ENCODE measurements at places on chromosomes 13 and 19.
A peak's percentile ranks its signal among the peaks of the same experiment; 100 is the strongest.

GRCh38 chr19:38912600-38913514, 871 bp upstream of the CCER2 start:
- DNase-seq: no peak

- no peak for DNase-seq
These were observed 1404.5 kb upstream of the SPRY2 start for GRCh38 chr13:81745391-81745790.

GRCh38 chr13:42275506-42275905, 3.6 kb downstream of the AKAP11 start:
- no peak for DNase-seq

DNA sequence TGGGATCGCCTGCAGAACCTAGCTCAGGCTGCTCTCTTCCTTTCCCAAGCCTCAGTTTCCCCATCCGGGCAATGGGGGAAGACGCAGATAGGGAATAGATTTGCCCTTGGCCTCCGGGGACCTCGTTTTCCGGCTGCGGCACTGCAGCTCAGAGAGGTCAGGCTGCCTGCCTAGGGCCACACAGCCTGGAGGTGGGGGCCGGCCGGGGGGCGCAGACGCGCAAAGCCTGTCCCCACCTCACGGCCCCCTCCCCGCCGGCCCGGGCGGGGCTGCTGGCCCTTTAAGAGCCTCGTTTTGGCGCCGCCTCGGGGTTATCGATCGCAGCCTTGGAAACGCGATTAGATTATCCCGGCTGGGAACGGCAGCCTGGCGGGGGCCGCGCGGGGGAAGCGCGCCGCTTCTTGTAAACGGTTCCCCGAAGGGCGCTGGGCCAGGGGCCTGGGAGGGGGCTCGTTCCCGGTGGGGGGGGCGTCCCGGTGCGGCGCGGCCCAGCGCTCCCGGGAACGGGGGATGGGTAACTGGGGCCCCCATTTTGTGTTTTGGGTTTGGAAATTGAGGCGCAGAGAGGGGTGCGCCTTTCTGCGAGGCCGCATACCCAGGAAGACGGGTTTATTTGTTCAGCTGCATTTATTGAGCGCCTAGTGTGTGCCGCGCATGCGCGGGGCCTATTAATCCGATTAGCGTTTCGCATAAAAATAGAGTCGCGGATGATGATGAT, 23.4 kb upstream of the TCF3 start:
- DNase-seq: no peak

- no peak for DNase-seq
These were observed 46.5 kb downstream of the TNFSF13B start for GRCh38 chr13:108315991-108316390.

- no peak for DNase-seq
These were observed 80.7 kb downstream of the RNASEH2B start for GRCh38 chr13:50990065-50990817.

- DNase-seq: no peak
These were observed 44.7 kb downstream of the DHRS12 start for GRCh38 chr13:51759240-51759639.

- no peak for DNase-seq
These were observed 214.2 kb downstream of the OXGR1 start for GRCh38 chr13:96780105-96780504.

DNA sequence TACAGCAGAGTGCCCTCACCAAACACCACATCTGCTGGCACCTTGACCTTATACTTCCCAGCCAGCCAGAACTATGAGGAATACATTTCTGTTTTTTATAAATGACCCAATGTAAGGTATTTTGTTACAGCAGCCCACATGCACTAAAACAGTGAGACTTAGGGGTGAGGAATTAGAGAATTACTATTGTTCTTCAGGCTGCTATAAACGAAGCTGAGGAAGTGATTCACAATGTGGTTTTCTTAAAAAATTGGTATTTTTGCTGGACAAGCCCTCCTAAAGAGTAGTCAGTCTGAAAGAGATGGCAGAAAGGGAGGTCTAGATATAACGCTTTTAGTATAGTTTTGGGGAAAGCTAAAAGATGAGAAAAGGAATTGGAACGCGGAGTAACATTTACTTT, 101.0 kb downstream of the SLITRK6 start:
- DNase-seq: no peak

DNA sequence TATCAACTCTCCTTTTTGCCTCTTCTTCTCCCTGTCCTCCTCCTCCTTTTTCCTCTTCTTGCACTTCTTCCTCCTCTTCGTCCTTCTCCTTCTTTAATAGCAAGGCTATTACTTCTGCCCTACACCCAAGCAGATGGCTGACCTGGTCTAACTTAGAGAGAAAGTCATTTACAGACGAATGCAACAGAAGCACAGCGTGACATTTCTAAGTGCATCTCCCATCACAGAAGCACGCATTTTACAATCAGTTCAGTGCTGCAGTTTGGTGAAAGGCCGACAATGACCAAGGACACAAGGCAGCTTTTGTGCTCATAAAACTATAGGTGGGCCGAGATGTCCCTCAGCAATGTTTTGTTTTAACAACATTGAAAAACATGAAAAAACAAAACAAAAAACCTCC, 231.5 kb downstream of the FGF14 start:
- no peak for DNase-seq

- no peak for DNase-seq
These were observed 7.4 kb upstream of the SPACA4 start for GRCh38 chr19:48598996-48599700.

- DNase-seq: no peak
These were observed 7.0 kb upstream of the POMP start for GRCh38 chr13:28651810-28652401.

- no peak for DNase-seq
These were observed 87.4 kb upstream of the ARHGEF7 start for GRCh38 chr13:111027458-111028439.

DNA sequence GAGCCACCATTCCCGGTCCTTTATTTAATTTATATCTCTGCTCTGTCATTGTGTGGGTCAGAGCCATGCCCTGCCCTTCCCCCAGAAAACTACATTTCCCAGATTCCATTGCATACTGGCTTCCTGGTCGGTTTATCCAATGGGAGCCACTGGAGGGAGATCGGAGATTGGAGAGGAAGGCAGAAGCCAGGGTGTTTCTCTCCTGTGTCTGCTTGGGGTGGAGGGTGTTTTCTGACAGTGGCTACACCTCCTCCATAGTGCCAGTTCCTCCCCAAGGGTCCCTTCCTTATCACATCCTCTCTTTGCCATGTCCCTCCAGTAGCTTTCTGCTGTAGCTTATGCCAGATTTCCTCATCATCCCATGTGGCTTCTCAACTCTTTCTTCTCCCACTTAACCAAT, 19.0 kb downstream of the OLFM2 start:
- DNase-seq: no peak

GRCh38 chr13:106403280-106403679, 132.2 kb downstream of the EFNB2 start:
- no peak for DNase-seq

- DNase-seq: no peak
These were observed 257.8 kb downstream of the FOXO1 start for GRCh38 chr13:40408602-40409001.

DNA sequence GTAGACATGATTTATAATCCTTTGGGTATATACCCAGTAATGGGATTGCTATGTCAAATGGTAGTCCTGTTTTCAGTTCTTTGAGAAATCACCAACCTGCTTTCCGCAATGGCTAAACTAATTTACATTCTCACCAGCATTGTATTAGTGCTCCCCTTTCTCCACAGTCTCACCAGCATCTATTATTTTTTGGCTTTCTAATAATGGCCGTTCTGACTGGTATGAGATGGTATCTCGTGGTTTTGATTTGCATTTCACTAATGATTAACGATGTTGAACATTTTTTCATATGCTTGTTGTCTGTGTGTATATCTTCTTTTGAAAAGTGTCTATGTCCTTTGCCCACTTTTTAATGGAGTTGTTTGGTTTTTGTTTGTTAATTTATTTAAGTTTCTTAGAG, 165.1 kb downstream of the PDS5B start:
- DNase-seq: no peak

DNA sequence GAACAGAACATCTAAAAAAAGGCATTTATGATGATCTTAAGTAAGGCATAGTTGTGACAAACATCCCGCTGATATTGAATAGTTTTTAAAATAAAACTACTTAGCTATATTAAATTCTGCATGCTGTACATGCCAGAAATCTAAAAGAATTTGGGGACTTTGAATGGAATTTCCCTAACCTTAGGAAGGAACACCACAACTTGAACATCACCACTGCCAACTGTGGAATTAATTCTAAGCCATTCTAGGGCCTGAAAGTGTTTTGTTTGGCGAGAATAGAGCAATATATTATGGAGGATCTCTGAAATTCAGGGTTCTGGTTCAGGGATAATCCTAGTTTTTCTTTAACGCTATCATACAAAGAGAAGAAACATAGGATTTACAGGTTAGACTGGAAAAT, 17.8 kb upstream of the LATS2 start:
- no peak for DNase-seq

GRCh38 chr19:48963371-48964204, 1.5 kb upstream of the FTL start:
- no peak for DNase-seq

DNA sequence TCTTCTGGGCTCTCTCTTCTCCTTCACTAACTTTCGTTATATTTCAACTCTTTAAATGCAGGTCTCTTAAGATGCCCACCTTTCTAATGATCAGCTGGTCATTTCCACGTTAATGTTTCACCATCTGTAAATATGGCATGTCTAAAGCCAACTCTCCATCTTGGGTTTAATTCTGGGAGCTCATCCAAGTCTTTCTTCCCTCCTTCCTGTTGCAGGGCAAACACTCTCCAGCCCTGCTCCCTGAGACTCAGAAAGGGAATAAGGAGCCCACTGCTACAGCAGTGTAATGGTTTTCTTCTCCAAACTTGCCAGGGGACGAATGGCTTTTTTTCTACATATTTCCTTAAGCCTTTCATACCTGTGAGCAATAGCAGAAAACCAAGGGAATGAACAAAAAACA, 73.3 kb upstream of the SOX1 start:
- no peak for DNase-seq

DNA sequence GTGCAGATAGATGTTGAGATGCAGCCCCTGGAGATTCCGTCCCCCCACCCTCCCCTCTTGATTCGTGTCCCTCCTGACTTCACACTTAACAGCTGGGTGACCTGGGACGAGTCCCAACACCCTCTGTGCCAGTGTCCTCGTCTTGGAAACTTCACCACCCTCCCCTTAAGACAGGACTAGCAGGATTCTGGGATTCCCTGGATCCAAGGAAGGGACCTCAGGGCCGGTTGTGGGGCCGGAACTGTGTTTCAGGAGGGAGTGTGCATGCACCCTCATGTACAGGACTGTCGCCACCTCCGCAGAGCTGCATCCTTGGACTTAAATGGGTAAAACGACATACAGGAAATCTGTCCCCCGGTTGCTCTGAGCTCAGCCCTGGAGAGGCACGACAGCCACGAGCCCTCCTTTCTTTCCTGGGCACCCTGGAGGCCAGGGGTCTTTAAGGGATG, 990 bp downstream of the MYO9B start:
- no peak for DNase-seq

DNA sequence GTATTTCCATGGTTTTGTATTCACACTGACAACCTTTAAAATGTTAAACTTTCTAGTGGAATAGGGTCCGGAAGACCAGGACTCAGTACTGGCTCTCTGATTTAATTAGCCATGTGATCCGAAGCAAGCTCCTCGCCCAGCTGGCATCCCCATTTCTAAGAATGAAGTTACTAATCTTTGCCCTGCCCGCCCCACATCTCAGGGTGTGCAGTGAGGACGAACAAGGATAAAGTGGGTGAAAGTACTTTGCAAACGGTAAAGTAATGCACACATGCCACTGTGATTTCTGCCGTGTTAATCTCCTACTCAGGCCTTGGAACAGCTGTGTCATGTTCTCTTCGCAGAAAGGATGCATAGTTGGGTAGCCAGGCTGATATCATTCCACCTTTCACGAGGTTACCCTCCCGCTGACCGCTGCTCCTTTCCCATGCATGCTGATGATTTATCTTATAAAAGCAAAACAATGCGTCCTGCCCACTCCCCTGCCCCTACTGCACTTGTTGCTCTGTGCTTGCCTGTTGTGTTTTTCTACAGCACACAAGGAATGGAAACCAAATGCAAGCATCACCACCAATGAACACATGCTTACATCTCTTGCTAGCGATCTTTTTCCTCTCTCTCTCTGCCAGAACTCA, 539.0 kb downstream of the EFNB2 start:
- no peak for DNase-seq

- no peak for DNase-seq
These were observed 6.6 kb downstream of the ZSCAN18 start for GRCh38 chr19:58091251-58091995.

DNA sequence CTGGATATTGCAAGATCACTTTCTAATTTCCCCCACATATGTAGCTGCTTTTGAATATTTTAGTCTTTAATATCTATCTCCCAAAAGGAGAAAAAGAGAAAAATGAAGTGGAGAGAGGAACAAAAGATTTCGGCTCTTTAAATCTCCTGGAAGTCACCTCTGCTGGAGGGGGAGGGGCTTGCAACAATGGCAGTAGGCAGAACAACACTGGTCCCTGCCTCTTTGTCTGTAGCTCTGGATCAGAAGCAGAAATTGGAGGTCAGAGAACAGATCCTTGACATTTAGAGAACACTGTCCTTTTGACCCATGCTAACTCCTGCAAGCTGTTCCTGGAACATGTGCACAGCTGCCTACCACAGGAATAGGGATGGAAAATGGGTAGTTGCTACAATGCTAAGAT, 86.7 kb upstream of the GPR12 start:
- no peak for DNase-seq

GRCh38 chr13:54965881-54966280, 1937.3 kb downstream of the OLFM4 start:
- no peak for DNase-seq

GRCh38 chr19:14363183-14364097, 17.8 kb upstream of the ADGRE5 start:
- DNase-seq: peak; percentile 49

DNA sequence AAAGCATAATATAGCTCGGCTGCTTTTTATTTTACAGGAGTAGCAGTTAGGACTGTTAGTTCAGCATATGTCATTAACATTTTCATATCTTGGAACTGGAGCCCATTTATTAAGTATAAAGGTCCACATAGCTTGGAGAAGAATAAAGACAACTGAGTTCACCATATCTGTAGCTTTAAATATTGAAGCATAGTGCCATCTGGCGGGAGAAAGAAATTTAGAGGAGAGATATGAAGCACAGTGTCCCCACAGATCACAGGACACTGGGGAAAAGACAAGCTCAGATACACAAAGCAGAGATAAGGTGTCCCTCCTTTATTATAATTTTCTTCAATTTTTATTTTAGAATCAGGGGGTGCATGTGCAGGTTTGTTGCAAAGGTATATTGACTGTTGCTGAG, 104.7 kb upstream of the FREM2 start:
- DNase-seq: no peak

GRCh38 chr19:38412961-38413360, 10.1 kb downstream of the FAM98C start:
- DNase-seq: no peak

- DNase-seq: no peak
These were observed 5.1 kb upstream of the WBP4 start for GRCh38 chr13:41056194-41056593.

Data from NCI-H1436 treated with DMSO at 0.1 percent for 48 hours (cell line).